Activated naive CD4-positive, alpha-beta T cell treated with anti-CD3 and anti-CD28 coated beads, Interleukin-2, amount 10 ng/mL, durations not matched to agents 7 days and 5 days (primary cell): ENCODE measurements at places on chromosomes 7 and 10.

- peak overlapping the region; percentile 21 for H3K4me3 ChIP-seq
- peak overlapping the region; percentile 88 for H3K27ac ChIP-seq
- peaks cover 31% of the 10 kb centered on the region for H3K27me3 ChIP-seq
- no peak for DNase-seq
- H3K4me1 ChIP-seq = peaks cover 22% of the 10 kb centered on the region
Observed at GRCh38 chr7:101465131-101465530, 102.5 kb downstream of the COL26A1 start.

DNA sequence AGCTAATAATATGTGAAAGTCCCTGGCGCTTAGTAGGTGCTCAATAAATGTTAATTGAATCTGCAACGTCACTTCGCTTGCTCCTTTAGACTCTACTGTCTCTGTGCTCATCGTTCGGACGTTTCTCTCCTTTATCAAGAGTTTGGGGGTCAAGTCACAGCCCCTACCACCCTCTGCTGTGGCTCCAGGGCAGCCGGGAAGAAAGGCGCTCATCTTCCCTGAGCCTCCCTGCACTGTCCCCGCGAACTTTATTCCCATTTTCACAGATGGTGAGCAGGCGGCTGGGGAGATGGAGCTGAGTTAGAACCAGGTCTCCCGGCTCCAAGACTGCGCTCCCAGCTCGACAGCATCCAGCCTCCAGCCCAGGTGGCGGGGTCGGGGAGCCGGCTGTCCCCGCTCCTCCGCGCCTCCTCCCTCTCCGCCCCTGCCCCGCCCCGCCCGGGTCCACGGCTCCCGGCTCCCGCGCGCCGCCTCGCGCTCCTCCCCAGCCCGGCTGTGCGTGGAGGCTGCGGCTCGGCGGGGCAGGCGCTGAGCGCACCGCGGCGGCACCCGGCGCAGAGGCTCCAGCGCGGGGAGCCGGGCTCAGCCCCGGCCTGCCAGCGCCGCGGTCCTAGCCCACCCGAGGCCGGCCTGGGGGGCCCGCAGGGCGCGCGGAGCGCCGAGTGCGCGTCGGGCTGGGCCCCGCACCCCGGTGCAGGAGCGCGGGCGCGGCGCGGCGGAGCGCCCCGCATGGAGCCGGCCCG is at the start of gene CLEC2L:
Gene CLEC2L, plus strand, starts transcription at position 487 of the 743 bp plus-strand sequence. Its CDS starts 243 bp downstream, at position 730.
- no peak within 1 kb of the TSS for H3K4me3 ChIP-seq
- peaks cover 71% of the 10 kb centered on the region for H3K27me3 ChIP-seq
- H3K4me1 ChIP-seq = peaks cover 5% of the 10 kb centered on the region
- no peak within 1 kb of the TSS for H3K27ac ChIP-seq
- peak; percentile 33 for DNase-seq

DNA sequence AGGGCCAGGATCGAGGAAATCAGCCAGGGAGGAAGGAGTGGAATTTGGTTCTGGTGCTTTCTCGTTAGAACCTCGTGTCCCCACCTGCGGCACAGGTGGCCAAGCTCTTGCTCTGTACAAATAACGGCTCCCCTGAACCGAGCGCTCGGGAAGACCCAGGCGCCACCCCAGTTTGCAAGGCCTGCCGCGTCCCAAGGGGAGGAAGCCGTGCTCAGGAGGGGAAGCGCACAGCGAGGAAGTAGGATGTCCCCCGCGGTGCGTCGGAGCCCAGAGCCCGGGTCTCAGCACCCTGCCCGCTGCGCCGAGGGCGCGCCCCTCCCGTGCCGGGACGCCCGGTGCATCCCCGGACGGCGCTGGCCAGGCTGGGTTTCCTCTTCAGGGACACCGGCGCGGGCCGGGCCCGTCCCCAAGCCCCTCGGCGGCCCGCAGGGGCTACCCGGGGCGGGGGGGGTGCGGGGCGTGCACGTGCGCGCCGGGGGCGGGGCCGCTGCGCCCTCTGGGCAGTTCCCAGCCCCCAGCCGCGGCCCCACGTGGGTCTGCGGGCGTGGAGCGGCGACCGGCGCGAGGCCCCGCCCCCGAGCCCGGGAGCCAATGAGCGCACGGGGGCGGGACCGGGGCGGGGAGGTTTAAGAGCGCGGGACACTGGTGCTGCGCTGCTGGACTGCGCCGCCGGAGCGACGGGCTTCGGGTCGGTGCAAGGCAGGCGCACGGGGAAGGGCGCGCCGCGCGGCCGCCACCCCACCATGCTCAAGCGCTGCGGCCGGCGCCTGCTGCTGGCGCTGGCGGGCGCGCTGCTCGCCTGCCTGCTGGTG is at the start of gene LFNG:
Gene LFNG, plus strand, starts transcription at position 656 of the 812 bp plus-strand sequence. Its CDS starts 88 bp downstream, at position 744.
- H3K4me3 ChIP-seq = peak within 1 kb of the TSS; percentile 97
- peaks cover 34% of the 10 kb centered on the region for H3K4me1 ChIP-seq
- peaks cover 25% of the 10 kb centered on the region for H3K27me3 ChIP-seq
- peaks cover 24% of the 10 kb centered on the region for H3K36me3 ChIP-seq

DNA sequence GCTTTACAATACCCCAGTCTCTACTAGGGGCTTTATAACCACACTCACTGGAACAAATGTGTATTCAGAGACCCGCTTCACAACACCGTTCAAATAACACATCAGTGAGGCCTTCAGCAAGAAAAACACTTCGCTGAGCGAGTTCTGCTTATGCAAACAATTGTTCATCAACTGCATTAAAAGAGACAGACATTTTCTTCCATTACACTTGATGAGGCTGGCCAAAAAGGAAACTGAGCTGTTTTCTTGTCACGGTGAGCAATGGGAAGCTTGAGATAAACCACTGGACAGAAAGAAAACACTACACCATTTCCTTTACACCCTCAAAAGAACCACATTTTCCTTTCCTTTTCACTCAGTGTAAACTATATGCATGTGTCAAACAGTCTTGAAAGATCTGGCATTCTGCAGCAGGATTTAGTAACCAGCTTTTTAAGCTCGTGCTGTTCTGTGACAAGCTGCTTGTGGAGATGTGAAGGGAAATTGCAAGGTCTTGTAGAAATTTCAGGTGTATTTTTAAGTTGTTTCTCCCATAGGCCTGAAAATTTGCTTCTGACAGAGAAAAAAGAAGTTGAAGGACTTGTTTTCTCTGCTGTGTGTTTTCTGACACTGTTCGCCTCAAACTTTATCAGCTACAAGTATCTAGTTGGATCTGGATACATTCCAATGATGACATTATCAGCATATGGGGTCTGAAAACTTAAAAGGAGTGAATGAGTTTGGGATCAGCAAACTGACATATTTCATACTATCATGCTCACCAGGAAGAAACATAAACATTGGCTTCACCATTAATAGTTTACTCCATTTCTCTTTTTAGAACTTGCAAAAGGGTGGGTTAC is 693.1 kb downstream of the PARD3 start:
- H3K27ac ChIP-seq = peak overlapping the region; percentile 53
- no peak for DNase-seq
- H3K36me3 ChIP-seq = no peaks in the 10 kb centered on the region
- H3K27me3 ChIP-seq = no peaks in the 10 kb centered on the region

GRCh38 chr10:12225444-12225843 is 29.5 kb downstream of the CDC123 start:
- no peak for DNase-seq
- H3K27me3 ChIP-seq = no peaks in the 10 kb centered on the region
- H3K36me3 ChIP-seq = peaks cover 51% of the 10 kb centered on the region
- H3K27ac ChIP-seq = no peak overlapping the region

GRCh38 chr10:28883741-28884423 is 206.6 kb downstream of the BAMBI start:
- no peak overlapping the region for H3K4me3 ChIP-seq
- no peaks in the 10 kb centered on the region for H3K4me1 ChIP-seq
- DNase-seq = no peak
- H3K27ac ChIP-seq = no peak overlapping the region

- H3K27me3 ChIP-seq = peaks cover 7% of the 10 kb centered on the region
- no peak for DNase-seq
- no peaks in the 10 kb centered on the region for H3K4me1 ChIP-seq
- H3K4me3 ChIP-seq = no peak overlapping the region
- no peaks in the 10 kb centered on the region for H3K36me3 ChIP-seq
- no peak overlapping the region for H3K27ac ChIP-seq
Observed at GRCh38 chr10:98567391-98568133, 120.8 kb upstream of the HPS1 start.

- H3K27ac ChIP-seq = no peak overlapping the region
- no peaks in the 10 kb centered on the region for H3K36me3 ChIP-seq
- no peak for DNase-seq
- no peak overlapping the region for H3K4me3 ChIP-seq
Observed at GRCh38 chr7:107944411-107945169, 53.6 kb downstream of the DLD start.

DNA sequence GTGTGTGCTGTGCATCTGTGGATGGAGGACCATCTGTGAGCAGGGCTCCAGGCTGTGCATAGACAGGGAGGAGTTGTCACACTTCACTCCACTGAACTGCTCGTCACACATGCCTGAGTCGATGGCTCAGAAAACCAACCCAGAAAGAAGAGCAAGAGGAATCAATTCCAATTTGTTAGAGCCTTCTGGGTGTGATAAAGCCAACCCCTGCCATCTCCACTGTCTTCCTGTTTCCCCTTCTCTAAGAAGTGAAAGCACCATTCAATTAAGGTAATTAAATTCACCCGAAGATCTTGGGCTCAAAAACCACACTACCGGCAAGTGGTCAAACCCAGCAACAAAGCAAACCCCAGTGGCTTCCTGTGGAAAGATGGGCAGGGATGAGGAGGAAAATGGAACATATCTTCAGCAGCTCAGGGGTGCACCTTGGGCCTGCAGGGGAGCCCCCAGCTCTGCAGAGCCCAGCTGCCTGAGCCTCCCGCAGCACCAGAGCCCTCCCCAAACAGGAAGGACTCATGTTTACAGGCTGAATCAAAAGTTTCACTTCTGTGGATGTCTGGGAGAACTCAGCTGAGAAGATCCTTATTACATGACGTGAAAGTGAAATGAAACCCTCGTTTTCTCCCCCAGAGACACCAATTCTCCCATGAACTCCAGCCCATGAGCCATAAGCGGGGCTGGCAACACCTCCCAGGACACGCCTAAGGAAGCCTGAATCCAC is 10.9 kb downstream of the C10orf71 start:
- peak overlapping the region; percentile 1 for H3K4me3 ChIP-seq
- H3K36me3 ChIP-seq = no peaks in the 10 kb centered on the region
- peaks cover 32% of the 10 kb centered on the region for H3K27me3 ChIP-seq
- peak; percentile 45 for DNase-seq

GRCh38 chr10:19958787-19959186 is 142.6 kb downstream of the PLXDC2 start:
- H3K4me1 ChIP-seq = no peaks in the 10 kb centered on the region
- H3K27ac ChIP-seq = no peak overlapping the region
- H3K4me3 ChIP-seq = no peak overlapping the region
- H3K36me3 ChIP-seq = no peaks in the 10 kb centered on the region
- H3K27me3 ChIP-seq = no peaks in the 10 kb centered on the region
- no peak for DNase-seq
